ENCODE measurements at places on chromosomes 7 and 10.

- DNase-seq: no peak
Measured at GRCh38 chr10:45008524-45009161, 7.9 kb downstream of the ZNF22 start.

DNA sequence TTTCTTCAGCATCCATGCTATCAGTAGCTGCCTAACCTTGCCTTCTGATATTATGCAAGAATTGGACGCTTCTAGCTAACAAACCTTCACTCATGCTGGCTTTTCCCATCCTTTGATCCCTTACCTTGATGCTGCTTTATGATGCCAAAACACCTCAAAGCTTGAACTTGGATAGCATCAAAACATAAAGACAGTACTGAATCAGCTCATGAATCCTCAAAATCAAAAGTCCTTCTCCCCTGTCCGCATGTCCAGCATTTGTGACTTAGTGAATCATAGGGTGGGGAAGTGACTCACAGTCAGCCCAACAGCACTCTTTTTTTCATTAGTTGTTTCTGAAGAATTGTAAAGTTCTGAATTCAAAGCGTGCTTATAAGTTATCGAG, 89.5 kb upstream of the PIK3CG start:
- no peak for DNase-seq

- no peak for DNase-seq
Measured at GRCh38 chr7:16753932-16754855, 639 bp downstream of the TSPAN13 start.

GRCh38 chr10:490891-491571, 198.4 kb downstream of the DIP2C start:
- DNase-seq: no peak

- no peak for DNase-seq
Measured at GRCh38 chr10:14378387-14378960, 47.8 kb upstream of the FRMD4A start.

DNA sequence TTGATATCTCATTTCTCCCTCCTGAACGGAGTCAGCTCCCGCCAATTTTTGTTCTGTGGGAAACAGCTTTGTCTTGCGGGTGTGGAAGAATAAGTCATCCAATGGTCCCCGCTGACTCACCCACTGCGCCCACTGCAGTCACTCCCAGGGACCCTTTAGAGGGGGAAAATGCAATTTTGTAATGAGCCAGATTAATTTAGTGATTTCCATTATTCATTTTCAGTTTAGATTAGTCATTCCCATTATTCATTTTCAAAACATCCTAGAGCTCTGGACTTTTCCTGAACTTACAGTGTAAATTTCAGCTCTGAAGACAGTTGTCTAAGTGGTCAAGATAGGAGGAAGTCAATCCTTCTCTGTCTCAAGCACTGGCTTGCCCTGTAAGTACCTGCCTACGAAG, 154.9 kb upstream of the TMEM72 start:
- no peak for DNase-seq
